ENCODE measurements at places on chromosomes 12 and 14. TPM values are rescaled to one million over a fixed set of nuclear protein-coding genes. Genes with fewer than 3 reads are reported as not detected.

DNA sequence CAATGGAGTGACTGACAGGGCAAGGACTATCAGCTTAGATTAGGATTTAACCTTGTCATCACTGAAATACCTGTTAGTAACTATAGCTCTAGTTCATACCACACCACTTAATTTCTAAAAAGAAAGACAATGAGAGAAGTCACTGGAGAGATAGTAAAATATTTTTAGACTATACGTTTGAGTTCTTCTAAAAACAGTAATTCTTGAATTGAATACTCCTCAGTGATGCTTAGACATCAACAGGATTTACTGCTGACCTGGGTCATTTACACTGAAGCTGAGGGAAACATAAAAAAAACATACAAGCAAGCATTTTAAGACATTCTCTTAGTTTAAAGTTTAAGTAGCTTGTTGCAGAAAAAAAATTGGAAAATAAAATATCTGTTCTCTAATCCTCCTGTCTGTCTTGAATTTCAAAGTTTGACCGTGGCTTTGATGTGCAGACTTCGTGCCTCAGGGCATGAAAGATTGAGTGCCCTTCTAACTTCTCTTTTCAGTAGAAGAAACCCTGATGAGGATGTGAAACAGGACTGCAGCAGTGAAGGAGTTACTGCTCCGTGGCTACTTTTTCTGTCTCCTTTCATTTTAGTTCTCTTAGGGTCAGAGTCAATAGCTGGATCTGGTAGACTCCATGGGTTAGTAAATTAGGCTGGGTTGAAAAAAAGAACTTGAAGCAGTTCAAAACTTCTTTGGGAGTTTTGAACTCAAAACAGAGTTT is 172.2 kb downstream of the PTPRO start:
- no peak for DNase-seq
- no peaks in the 10 kb centered on the region for H3K36me3 ChIP-seq
- H3K27me3 ChIP-seq, result peaks cover 7% of the 10 kb centered on the region
- no peak overlapping the region for H3K4me3 ChIP-seq

GRCh38 chr12:49750996-49751393 is 9.6 kb downstream of the TMBIM6 start:
- H3K27me3 ChIP-seq, result no peaks in the 10 kb centered on the region
- no peak for DNase-seq

PAH gene
- total RNA-seq, result 2.0 TPM

DNA sequence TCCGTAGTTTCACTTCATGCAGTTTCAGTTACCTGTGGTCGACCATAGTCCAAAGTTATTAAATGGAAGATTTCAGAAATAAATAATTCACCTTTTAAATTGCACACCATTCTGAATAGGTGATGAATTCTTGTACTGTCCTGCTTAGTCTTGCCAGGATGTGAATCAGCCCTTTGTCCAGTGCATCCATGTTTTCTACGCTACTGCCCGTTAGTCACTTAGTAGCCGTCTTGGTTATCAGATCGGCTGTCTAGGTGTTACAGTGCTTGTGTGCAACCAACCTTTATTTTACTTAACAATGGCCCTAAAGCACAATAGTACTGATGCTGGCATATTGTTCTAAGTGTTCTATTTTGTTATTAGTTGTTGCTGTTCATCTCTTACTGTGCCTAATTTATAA is 146.7 kb downstream of the ACSS3 start:
- no peak overlapping the region for H3K4me3 ChIP-seq
- no peaks in the 10 kb centered on the region for H3K36me3 ChIP-seq
- no peaks in the 10 kb centered on the region for H3K4me1 ChIP-seq
- H3K27ac ChIP-seq, result no peak overlapping the region
- no peaks in the 10 kb centered on the region for H3K27me3 ChIP-seq

DNA sequence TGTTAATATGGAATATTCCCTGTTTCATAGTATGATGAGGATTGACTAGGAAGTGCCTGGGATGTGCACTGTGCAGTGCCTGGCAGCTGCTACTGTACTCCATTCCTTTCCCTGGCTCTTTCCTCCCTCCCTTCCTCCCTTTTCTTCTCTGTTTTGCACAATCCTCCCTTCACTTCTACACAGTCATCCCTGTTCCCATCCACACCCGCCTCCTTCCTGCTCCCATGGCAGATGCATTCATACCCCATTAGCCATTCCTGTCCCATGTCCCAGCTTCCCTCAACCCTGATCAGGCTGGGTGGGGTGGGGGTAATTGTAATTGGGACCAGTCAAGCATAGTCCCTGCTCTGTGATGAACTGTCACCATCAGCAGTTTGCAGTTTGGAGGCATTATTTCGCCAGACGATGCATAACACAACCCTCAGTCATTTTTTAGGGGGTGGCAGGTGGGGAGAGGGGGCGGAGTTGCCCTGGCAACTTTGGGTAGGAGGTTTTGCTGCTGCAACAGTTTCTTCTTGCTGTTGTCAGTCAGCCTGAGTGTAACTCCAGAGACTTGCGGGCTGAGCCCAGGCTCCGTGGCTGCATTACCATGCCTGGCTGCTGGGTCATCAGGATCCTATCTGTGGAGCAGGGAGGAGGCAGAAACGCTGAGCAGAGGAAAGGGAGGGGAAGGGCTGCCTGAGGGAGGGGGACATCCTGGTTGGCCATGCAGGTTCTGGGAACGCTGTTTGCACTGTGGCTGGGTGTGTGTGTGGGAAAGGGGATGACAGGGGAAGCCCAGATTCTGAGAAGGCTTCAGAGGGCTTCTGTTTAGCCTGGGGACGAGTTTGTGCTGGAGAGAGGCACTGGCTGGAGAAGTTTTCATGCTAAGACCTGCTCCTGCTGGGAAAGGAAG is 4.1 kb upstream of the KRT84 start:
- no peak overlapping the region for H3K27ac ChIP-seq
- H3K4me3 ChIP-seq, result no peak overlapping the region
- H3K4me1 ChIP-seq, result no peaks in the 10 kb centered on the region
- peaks cover 32% of the 10 kb centered on the region for H3K27me3 ChIP-seq
- DNase-seq, result no peak
- no peaks in the 10 kb centered on the region for H3K36me3 ChIP-seq

- H3K4me1 ChIP-seq, result no peaks in the 10 kb centered on the region
- no peak overlapping the region for H3K4me3 ChIP-seq
- DNase-seq, result no peak
- H3K27me3 ChIP-seq, result no peaks in the 10 kb centered on the region
Measured at GRCh38 chr14:94392510-94392935, 4.1 kb upstream of the SERPINA1 start.

GRCh38 chr12:64412459-64412858 is 8.3 kb downstream of the XPOT start:
- H3K4me1 ChIP-seq, result peaks cover 3% of the 10 kb centered on the region
- no peak overlapping the region for H3K27ac ChIP-seq
- no peaks in the 10 kb centered on the region for H3K27me3 ChIP-seq
- H3K4me3 ChIP-seq, result no peak overlapping the region
- H3K36me3 ChIP-seq, result peaks cover 4% of the 10 kb centered on the region
- DNase-seq, result no peak

- no peak overlapping the region for H3K27ac ChIP-seq
- H3K36me3 ChIP-seq, result no peaks in the 10 kb centered on the region
- H3K4me3 ChIP-seq, result peak overlapping the region; percentile 31
- no peak for DNase-seq
- H3K27me3 ChIP-seq, result peaks cover 38% of the 10 kb centered on the region
Measured at GRCh38 chr12:27968972-27969623, 3.4 kb downstream of the PTHLH start.

GRCh38 chr14:69699748-69700303 is 67.1 kb upstream of the SRSF5 start:
- H3K4me3 ChIP-seq, result no peak overlapping the region
- peaks cover 22% of the 10 kb centered on the region for H3K36me3 ChIP-seq
- H3K4me1 ChIP-seq, result peaks cover 43% of the 10 kb centered on the region
- no peak for DNase-seq
- H3K27ac ChIP-seq, result no peak overlapping the region

ARHGAP9 gene
- total RNA-seq, result 238 TPM

DNA sequence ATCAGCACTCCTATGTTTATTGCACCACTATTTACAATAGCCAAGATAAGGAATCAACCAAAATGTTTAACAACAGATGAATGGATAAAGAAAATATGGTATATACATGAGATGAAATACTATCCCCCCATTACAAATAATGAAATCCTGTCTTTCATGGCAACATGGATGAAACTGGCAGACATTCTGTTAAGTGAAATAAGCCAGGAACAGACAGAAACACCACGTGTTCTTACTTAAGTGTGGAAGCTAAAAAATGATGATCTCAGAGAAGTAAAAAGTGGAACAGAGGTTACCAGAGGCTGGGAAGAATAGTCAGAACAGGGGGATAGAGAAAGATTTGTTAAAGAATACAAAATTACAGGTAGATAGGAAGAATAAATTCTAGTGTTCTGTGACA is 113.7 kb upstream of the MDM1 start:
- no peak for DNase-seq
- H3K27me3 ChIP-seq, result no peaks in the 10 kb centered on the region
- H3K36me3 ChIP-seq, result no peaks in the 10 kb centered on the region
- peak overlapping the region; percentile 9 for H3K27ac ChIP-seq

FIGNL2 gene
- total RNA-seq, result 1.6 TPM

GRCh38 chr14:67725171-67725570 is 23.5 kb downstream of the RDH12 start:
- no peaks in the 10 kb centered on the region for H3K27me3 ChIP-seq
- no peak overlapping the region for H3K4me3 ChIP-seq
- H3K27ac ChIP-seq, result no peak overlapping the region

DNA sequence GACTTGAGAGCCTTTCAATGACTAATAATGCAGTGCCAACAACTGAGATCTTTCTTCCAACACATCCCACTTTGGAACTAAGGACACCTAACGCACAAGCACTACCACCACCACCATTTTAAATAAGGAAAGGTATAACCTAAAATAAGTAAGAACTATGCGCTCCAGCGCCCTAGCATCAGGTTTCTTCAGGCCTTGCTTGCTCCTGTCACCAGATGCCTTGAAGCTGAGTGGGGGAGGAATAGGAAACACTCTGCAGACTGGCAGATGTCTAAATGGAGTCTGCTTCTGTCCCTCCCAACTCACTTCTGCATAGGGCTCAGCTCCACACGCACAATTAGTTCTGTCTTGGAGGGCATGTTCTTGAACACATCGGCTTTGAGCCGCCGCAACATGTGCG is 15.1 kb downstream of the CHD4 start:
- peaks cover 27% of the 10 kb centered on the region for H3K36me3 ChIP-seq
- no peak for DNase-seq
- H3K27me3 ChIP-seq, result no peaks in the 10 kb centered on the region
- no peak overlapping the region for H3K4me3 ChIP-seq
- H3K27ac ChIP-seq, result no peak overlapping the region

- H3K4me3 ChIP-seq, result no peak overlapping the region
- H3K36me3 ChIP-seq, result no peaks in the 10 kb centered on the region
- DNase-seq, result no peak
Measured at GRCh38 chr14:67186172-67186768, 3.0 kb upstream of the GARIN2 start.

Measured in T-cell (primary cell).